ENCODE measurements at places on chromosomes 16 and 17.

DNA sequence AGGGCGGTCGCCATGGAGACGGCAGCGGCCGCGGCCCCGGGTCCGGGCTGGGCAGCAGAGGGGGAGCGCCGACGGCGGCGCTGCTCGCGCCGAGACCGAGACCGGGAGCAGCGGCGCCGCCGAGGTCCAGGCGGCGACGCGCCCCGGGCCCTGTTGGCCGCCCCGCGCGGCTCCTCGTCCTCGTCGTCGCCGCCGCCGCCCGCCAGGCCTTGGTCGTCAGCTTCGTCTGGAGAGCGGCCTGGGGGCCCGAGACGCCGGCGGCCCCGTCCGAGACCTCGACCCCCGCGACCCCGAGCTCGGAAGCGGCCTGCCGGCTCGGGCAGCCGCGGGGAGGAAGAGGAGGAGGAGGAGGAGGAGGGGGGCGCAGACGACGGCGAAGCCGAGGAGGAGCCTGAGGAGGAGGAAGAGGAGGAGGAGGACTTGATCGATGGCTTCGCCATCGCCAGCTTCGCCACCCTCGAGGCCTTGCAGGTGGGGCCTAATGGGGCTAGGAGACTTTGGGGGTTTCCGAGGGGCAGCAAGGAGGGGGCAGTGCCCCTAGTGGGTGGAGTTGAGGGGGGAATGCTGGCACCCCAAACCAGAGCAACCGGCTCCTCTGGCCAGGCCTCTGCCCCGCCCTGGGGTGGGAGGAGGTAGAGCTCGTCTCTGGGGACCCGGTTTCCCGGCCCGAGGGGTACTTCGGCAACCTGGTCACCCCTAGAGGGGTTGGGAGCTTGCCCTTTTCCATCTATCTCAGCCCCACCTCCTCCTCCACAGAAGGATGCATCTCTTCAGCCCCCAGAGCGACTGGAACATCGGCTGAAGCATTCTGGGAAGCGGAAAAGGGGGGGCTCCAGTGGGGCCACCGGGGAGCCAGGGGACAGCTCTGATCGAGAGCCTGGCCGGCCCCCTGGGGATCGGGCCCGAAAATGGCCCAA, 1.5 kb downstream of the FBRS start:
- no peak for DNase-seq

DNA sequence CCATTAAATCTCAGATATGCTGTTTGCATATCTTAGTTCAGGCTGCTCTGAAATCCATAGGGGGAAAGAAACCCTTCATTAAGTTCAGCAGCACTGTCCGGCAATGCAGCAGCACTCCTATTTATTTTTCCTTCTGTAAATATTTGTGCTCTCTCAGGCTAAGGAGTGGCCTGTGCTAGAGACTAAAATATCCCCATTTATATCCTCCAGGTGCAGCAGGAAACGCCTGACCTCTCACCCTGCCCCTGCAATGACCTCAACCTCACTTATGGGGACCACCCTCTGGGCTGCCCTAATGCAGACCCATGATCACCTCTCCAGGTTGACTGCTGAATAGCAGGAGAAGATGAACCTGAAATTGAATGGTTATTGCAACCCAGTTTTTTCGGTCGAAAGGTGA, 165.0 kb upstream of the ELAC2 start:
- DNase-seq = no peak

- no peak for DNase-seq
Observed at GRCh38 chr16:80836846-80837245, 32.4 kb upstream of the CDYL2 start.

GRCh38 chr16:4695473-4696171, 2.3 kb downstream of the NUDT16L1 start:
- no peak for DNase-seq

GRCh38 chr16:400061-400591, 1.6 kb upstream of the DECR2 start:
- DNase-seq = no peak

- DNase-seq = peak; percentile 83
Observed at GRCh38 chr17:7650509-7651096, at the start of gene ATP1B2. TSS of gene ATP1B2 (plus strand) at chr17:7650926. CDS start at chr17:7651519, 593 bp downstream.

DNA sequence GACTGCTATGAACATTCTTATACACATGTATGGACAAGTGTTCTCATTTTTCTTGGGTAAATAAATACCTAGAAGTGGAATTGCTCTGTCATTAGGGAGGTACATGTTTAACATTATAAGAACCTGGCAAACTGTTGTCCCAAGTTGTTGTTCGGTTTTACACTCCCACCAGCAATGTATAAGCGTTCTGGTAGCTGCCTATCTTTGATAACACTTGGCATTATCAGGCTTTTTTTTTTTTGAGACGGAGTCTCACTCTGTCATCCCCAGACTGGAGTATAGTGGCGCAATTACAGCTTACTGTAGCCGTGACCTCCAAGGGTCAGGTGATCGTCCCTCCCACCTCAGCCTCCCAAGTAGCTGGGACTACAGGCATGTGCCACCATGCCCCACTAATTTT, 16.3 kb downstream of the ATAD5 start:
- DNase-seq = no peak

DNA sequence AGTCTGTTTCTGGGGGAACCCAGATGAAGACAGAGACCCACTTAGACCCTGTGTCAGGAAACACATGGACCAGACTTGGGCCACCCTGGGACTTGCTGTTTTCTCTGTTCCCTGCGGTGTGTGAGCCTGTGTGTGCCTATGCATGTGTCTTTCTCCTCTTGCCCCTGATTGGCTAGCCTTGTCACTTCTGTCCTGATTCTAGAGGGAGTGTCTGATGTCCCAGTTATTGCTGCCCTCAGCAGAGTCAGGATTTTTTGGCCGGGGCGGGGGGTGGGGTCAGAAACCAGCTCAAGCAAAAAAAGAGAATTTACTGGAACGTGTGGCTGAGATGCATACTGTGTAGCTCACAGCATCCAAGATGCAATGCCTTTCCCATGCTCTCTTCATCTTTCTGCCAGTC, 30.5 kb downstream of the PLCG2 start:
- no peak for DNase-seq

DNA sequence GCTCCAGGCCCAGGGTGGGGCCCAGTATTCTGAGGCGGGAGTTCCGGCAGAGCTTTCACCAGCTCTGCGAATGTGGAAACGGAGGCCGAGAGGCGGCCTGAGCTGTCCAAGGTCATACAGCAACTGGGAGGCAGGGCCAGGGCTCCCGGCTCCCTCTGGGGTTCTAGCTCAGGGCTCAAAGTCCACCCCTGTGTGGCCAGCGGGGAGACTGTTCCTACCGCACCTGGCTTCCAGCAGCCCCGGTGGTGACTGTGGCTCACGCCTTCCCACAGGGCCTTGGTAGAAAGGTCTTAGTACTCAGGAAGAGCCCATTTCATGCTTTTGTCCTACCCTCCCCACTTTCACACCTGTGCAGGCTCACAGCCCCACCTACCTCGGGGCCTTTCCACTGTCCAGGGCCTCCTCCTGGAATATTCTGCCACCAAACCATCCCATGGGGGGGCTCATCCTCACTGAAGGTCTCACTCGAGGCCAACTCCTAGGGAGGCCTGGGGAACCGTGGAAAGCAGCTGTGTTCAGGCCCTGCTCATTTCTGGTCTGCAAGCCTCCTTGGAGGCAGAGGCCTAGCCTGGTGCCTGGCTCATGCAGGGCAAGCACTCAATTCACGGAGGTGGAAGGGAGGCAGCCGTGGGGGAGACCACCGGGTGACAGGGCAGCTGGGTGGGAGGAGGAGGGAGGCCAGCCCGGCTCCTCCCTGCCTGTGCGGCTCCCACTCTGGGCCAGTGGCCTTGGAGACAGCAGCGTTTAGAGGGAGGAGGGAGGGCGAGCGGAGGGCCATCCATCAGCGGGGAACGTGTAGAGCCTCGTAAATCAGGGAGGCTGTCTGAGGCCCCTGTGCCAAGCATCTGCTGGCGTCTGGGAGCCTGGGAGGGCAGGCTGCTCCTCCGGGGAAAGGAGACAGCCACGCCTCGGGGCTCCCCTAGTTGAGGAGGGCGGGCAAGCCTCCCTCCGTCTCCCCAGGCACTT, 12.7 kb upstream of the DOC2B start:
- no peak for DNase-seq

All from GM10248 (cell line).